ENCODE measurements at places on chromosomes 6 and 20. TPM values are rescaled to one million over a fixed set of nuclear protein-coding genes. Genes with fewer than 3 reads are reported as not detected.

The PRR18 gene
- not detected for total RNA-seq

The PRICKLE4 gene
- total RNA-seq: 2.3 TPM

The GSTA4 gene
- total RNA-seq: 7.9 TPM

The OOEP gene
- not detected for total RNA-seq

The CALHM6 gene
- 1.3 TPM for total RNA-seq

The LCA5 gene
- 3.3 TPM for total RNA-seq

The PTCHD4 gene
- 4.2 TPM for total RNA-seq

The PTP4A1 gene
- 64.6 TPM for total RNA-seq

The DLGAP4 gene
- 5.8 TPM for total RNA-seq

The DDO gene
- total RNA-seq: 0.16 TPM

The OPRL1 gene
- 5.0 TPM for total RNA-seq

The RIPOR2 gene
- total RNA-seq: 1.1 TPM

The MROH8 gene
- 0.25 TPM for total RNA-seq

The IL17A gene
- total RNA-seq: not detected

The LRRC73 gene
- total RNA-seq: 0.06 TPM

The TMEM217 gene
- 6.8 TPM for total RNA-seq

The ESR1 gene
- total RNA-seq: not detected

The DYNLRB1 gene
- total RNA-seq: 86.3 TPM

The NCR2 gene
- total RNA-seq: not detected

The SLC17A2 gene
- total RNA-seq: not detected

The VIP gene
- total RNA-seq: 0.16 TPM

The MMUT gene
- total RNA-seq: 16.4 TPM

The CST2 gene
- total RNA-seq: not detected

The DEFB132 gene
- not detected for total RNA-seq

The HLA-DRB5 gene
- 1.6 TPM for total RNA-seq

The UNC93A gene
- not detected for total RNA-seq

The FAM184A gene
- total RNA-seq: 0.38 TPM

The ANKRD66 gene
- total RNA-seq: not detected

The PRRT1 gene
- total RNA-seq: not detected

The LY6G6D gene
- not detected for total RNA-seq

The CFB gene
- 0.97 TPM for total RNA-seq

The CAPN11 gene
- total RNA-seq: 8.6 TPM

The SAMD5 gene
- total RNA-seq: 0.65 TPM

The TULP1 gene
- not detected for total RNA-seq

The MOG gene
- total RNA-seq: not detected

The OPRM1 gene
- not detected for total RNA-seq

The CCN2 gene
- 504 TPM for total RNA-seq

The WFDC12 gene
- total RNA-seq: not detected

The ZNF343 gene
- total RNA-seq: 12.7 TPM

The C6orf52 gene
- not detected for total RNA-seq

All from bladder microvascular endothelial cell (primary cell).